ENCODE measurements at places on chromosomes 12 and 14.

- DNase-seq: no peak
Measured at GRCh38 chr12:75969768-75970167, 61.8 kb downstream of the PHLDA1 start.

GRCh38 chr12:122988036-122988435, 7.6 kb downstream of the ARL6IP4 start:
- no peak for DNase-seq

- no peak for DNase-seq
Measured at GRCh38 chr12:108043286-108043685, 85.8 kb upstream of the WSCD2 start.

DNA sequence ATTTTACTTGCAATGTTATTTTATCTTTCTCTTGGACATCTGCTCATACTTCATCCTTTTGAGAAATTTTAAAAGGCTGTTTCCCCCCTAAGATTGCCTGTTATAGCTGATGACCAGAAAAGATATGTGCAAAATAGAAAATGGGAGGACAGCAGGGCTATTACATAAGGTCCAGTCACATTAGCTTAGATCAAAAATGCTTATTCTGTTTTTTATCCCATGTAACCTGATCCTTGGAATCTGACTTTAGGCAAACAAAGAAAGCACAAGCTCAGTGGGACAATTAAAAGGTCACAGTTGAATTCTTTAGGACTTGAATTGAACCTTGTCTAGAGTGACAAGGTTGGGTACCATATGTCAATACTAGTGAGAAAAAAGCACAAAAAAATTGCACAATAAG, 65.1 kb upstream of the TRHDE start:
- no peak for DNase-seq

DNA sequence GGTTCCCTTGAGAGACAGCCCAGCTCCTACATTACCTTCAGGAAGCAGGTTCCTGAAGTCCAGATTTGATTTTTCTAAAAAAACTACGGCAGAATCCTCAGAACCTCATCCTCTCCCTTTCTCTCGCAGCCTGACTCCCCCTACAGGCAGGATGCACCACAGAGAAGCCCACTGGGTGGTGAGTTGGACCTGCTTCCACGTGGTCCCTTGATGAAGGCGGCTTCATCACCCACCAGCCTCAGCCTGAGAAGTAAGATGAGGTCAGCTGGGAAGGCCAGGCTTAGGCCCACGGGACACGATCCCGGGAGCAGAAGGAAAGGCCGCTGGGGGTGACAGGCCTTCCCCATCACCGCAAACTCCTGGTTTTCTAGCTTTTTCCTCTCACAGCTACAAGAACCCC, 83.0 kb downstream of the ACTN1 start:
- no peak for DNase-seq

GRCh38 chr12:22609501-22609900, 15.5 kb upstream of the ETNK1 start:
- no peak for DNase-seq

DNA sequence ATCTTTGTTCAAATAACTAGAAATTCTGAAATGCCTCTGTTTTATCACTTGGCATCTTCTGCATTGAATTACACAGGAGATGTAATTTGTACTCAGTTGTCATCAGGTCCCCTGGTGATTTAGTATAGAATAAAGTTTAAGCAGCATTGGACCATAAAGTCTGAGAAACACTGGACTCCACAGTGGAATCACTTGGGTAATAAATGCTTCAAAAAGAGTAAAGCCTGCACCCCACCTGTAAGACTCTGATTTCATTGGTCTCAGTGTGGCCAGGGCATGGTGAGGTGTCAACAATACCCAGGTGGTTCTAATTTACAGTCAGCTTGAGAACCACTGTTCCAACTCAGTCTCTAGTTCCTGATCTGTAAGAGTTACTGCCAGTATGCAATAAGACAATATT, 148.9 kb downstream of the ITPR2 start:
- DNase-seq: no peak

DNA sequence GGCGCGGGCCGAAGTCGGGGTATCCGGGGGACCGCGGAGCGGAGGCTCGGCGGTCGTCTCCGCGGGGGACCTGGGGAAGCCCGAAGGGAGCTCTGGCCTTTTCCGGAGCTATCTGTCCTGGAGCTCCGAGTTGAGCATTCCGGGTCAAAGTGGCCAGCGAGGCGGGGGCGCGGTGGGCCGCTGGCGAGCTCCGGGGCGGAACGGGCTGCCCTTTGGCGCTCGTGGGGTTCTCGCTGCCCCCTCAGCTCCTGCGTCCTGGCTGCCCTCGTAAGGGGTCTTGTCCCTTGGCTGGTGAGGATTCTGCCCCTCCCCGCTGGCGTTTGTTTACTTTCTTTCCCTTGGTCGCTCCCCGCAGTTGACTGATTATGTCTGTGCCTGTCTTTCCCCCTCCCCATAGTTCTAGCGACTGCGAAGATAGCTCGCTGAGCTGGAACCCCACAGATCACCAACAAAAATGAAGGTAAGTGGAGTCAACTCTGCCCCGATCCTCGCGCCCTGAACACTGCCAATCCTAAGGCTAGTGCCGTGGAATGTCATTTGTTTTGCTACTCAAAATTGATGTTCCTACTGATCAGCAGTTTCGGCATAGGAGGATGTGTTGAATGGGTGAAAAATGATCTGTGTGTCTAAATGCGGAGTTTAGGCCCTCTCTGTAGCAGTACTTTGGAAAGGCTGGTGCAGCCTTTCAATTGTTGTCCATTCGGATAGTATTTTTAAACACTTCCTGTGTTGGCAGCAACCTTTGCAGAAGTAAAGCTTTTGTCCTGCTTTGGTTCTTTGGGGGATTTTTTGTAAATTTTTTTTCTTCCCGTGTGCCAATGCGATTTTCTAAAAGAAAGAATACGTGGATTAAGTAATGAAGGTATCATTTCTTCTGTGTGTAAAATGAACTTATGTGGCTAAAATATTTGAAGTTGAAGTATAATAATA, 1.3 kb downstream of the ARID4A start:
- no peak for DNase-seq

DNA sequence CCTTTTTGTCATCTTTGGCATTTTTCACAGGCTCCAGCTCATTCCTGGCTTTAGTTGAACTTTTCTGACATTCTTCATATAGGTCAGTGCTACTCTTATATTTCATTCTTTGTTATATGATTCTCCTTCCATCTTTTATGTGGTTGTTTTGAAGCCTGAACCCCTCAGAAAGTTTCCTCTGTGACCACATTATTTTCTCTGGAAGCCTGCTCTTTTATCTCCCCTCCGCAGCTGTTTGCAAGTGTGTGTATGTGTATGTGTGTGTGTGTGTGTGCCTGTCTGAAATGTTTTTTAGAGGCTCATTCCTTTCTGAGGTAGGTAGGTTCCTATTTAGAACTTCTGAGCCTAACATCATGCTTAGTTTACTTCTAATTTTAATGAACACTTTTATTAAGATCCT, 47.6 kb downstream of the ANO4 start:
- DNase-seq: peak; percentile 74

- DNase-seq: no peak
Measured at GRCh38 chr14:22846811-22847307, 10.5 kb downstream of the MMP14 start.

DNA sequence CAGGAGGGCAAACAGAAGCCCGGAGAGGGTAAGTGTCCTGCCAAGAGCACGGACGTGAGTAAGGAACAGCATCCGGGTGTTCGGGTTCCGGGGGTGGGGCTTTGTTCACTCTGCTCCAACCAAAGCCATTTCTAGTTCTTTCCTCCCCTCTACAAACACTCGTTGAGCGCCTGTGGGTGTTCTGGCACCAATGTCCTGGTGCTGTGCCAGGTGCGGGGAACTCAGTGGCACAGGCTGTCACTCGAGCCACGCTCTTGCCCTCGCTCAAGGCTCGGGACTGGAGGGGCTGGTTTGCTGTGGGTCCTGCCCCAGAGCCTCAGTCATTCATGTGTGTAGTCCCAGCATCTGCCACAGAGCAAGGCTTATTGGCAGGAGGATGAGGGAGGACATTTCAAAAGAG, 157.5 kb downstream of the CALM1 start:
- no peak for DNase-seq

GRCh38 chr14:99001241-99001640, 270.8 kb downstream of the BCL11B start:
- DNase-seq: no peak

DNA sequence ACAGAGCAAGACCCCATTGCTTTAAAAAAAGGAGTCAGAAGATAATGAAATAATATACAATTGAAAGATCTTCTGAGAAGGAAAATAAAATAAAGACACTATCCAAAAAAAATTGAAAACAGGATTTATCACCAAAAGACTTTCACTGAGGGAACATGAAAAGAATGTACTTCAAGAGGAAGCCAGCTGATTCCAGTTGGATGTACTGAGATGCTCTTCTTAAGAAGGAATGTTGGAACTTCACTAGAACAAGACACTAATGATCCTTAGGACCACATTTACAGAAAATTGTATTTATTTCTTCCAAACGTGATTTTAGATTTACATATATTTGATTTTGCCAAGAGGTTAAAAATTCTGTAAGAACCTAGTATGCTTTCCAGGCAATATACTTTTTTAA, 65.6 kb upstream of the CNOT2 start:
- DNase-seq: no peak

Data from astrocyte of the cerebellum (primary cell).